ENCODE measurements at places on chromosomes 1 and 21. TPM values are rescaled to one million over a fixed set of nuclear protein-coding genes. Genes with fewer than 3 reads are reported as not detected.

The UTS2 gene
- not detected for total RNA-seq

The PTGER3 gene
- 51.1 TPM for total RNA-seq

The LIX1L gene
- total RNA-seq: 26.2 TPM

The PTGS2 gene
- total RNA-seq: 2.0 TPM

The TMEM269 gene
- total RNA-seq: not detected
